ENCODE measurements at places on chromosomes 12 and 14. TPM values are rescaled to one million over a fixed set of nuclear protein-coding genes. Genes with fewer than 3 reads are reported as not detected.
A peak's percentile ranks its signal among the peaks of the same experiment; 100 is the strongest.

- no peak for DNase-seq
Measured at GRCh38 chr14:91509878-91510170, 286 bp downstream of the PPP4R3A start.

DNA sequence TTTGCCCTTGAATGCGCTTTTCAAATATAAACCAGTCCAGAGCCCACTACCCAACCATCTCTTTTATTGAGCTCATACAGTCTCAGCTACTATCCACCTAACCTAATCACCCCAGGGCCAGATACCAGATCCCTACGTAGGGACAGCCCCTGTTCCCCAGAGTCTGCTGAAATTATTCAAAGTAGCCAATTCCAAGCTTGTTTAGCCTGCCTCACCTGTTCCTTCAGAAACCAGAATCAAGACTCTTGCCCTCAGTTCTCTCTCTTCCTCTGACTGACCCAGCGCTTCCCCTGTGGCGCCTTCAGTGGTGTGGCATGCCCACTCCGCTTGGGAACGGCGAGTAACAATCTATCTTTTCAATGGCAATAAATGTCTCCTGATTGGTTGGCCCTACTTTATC lies 18.8 kb downstream of the BMAL2 start:
- no peak for DNase-seq

Gene LRTM2
- total RNA-seq = not detected

Gene DLGAP5
- total RNA-seq = 100 TPM

DNA sequence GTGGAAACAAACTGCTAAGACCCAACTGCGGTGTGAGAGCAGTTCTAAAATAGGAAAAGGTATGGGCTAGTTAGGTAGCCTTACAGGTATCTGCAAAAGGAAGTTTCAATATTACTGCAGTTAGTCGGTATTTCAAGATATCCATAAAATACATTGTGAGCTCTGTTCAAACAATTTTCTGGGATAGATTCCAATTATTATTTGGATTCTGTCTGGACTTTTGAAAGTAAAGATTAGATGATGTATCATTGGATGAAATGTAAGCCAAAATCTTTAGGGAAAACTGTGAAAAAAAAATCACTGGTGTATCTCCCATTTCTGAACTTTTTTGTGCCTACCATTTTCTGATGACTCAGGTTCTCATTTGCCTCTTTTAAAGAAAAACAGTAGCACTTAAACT lies 621.6 kb downstream of the CCER1 start:
- DNase-seq = no peak

Gene RERG
- total RNA-seq = not detected

GRCh38 chr14:26289891-26290486 lies 307.8 kb downstream of the NOVA1 start:
- DNase-seq = no peak

Gene FOXN4
- total RNA-seq = not detected

DNA sequence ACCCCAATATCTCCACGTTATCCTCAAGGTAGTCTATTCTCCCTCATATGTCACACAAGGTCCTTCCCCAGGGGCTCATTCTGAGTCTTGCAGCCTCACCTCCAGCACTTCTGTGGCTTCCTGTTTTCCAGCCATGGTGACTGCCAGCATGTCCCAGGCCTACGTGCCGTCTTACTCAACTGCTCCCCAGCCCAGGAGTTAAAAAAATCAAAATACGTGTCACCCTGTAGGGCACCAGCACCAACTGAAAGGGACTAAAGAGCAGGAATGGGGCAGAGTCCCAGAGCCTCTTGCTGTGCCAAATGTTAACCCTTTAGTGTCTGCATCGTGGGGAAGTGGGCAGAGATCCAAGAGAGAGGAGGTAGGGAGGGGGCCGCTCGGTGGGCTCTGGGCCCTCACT lies 37.0 kb upstream of the MED13L start:
- peak; percentile 14 for DNase-seq

DNA sequence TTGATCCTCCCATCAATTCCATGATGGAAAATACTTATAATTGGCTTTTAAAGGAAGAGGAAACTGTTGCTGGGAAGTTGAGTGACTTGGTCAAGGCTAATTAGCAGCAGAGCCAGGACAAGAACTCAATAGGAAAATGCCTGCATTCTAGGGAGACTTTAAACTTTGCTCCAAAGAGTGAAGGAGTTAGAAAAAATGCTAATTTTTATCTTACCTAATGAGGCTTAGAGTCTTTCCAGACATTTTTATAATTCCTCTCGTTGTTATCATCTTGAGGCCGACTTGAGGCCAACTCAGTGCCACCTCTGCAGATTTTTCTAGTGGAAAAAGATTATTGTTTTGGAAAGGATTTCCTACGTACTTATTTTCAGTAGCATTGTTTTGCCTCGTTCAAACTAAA lies 344.6 kb downstream of the ETNK1 start:
- no peak for DNase-seq

DNA sequence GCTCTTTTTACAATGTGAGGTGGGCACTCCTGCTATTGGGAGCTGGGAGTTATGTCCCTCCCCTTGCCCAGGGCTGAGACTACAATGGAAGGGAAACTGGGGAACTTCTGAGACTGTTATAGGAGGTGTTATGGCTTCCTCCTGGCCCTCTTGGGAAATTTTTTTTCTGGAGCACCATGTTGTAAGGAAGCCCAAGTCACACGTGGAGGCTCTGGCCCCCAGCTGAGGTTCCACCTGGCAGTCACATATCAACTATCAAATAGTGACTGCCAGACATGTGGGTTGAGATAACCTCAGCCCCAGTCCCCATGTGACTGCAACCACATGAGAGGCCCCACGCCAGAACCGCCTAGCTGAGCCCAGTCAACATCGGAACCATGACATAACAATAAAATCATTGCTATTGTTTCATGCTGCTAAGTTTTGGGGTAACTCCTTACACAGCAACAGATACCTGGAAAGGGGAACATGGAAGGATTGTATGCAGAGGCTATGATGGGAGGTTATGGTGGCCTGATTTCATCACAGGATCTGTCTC lies 99.4 kb upstream of the NCOR2 start:
- DNase-seq = no peak

- no peak for DNase-seq
Measured at GRCh38 chr12:109678719-109679118, 34.9 kb upstream of the FAM222A start.

DNA sequence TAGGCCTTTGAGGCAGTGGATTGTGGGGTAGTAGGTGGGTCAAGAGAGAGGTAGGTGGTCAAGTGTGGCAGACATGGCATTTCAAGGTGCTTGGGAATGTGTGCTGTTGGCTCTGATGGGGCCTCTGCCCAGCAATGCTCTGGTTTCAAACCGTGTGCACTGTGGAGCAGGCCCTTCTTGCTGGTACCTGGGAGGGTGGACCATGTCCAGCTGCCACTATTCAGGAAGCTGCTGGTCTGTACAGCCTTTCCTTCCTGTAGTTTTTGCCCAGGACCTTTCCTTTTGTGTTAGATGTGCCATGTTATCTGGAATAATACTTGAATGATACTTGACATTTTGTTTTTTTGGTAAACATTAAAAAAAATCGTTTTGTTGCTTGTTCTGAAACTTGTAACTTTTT lies 14.8 kb downstream of the RIMKLB start:
- no peak for DNase-seq

- no peak for DNase-seq
Measured at GRCh38 chr12:85005615-85006014, 30.5 kb downstream of the TSPAN19 start.

GRCh38 chr12:116213014-116213413 lies 64.5 kb downstream of the MED13L start:
- no peak for DNase-seq

- DNase-seq = no peak
Measured at GRCh38 chr12:29072631-29073030, 76.4 kb upstream of the FAR2 start.

- no peak for DNase-seq
Measured at GRCh38 chr14:90559811-90560492, 163.1 kb downstream of the CALM1 start.

GRCh38 chr14:95354834-95355233 lies 35.1 kb upstream of the CLMN start:
- no peak for DNase-seq

DNA sequence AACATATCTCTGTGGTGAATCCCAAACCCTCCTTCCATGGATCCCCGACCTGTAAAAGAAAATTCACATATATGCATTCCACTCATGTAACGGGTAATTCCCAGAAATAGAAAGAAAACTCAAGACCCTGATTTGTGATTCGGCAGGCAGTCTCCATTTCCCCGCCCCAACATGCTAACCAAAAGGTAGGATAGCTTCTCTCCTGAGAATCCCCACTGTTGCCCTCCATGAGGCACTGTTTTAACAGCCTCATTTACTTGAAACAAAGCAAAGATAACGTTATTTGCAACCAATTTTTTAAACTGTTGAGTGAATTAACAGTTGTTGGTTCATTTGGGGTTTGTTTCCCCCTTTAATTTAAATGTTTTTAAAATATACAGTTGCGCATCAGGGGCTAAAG lies 774 bp upstream of the SLC2A13 start:
- DNase-seq = no peak

- DNase-seq = no peak
Measured at GRCh38 chr14:25017562-25017961, 32.4 kb downstream of the STXBP6 start.

Gene CFAP251
- 0.59 TPM for total RNA-seq

DNA sequence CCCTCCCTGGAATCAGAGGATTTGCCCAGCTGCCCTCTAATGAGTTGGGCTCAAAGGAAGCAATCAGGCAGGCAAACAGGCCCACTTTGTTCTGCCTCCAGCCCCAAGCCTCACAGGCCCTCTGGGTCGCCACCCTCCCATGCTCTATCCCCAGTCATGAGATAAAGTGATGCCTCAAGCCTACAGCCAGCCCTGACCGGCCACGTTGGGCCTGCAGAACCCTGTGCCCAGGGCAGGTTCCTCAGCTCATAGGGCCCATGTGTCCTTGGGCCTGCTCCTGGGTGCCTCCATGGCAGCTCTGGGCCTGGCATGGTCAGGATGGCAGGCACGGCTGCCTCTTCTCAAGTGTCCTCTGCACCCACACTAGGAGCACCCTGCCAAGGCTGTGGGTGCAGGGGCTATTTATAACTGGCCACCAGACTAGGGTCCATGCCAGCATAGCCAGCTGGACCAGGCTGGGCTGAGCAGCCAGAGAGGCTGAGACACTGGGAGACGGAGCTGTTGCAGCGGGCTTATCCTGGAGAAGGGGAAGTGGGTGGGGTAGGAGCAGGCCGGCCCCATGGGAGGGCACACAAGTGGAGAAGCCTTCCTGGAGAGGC lies 20.2 kb downstream of the HDAC7 start:
- no peak for DNase-seq

DNA sequence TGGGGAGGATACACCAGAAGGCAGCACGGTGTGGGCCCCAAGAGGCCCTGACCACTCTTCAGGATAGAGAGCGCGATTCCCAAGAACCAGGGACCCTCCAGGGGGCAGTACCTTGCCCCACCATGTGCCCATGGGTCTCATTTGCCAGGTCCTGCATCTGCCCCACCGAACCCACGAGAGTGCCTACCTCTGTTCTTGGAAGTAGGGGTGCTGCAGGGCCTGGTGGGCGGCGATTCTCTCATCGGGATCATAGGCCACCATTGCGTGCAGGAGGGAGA lies 72.7 kb downstream of the MOK start:
- DNase-seq = no peak

- DNase-seq = no peak
Measured at GRCh38 chr12:26047401-26048226, 77.2 kb downstream of the BHLHE41 start.

GRCh38 chr14:76694106-76694505 lies 67.2 kb upstream of the VASH1 start:
- no peak for DNase-seq

DNA sequence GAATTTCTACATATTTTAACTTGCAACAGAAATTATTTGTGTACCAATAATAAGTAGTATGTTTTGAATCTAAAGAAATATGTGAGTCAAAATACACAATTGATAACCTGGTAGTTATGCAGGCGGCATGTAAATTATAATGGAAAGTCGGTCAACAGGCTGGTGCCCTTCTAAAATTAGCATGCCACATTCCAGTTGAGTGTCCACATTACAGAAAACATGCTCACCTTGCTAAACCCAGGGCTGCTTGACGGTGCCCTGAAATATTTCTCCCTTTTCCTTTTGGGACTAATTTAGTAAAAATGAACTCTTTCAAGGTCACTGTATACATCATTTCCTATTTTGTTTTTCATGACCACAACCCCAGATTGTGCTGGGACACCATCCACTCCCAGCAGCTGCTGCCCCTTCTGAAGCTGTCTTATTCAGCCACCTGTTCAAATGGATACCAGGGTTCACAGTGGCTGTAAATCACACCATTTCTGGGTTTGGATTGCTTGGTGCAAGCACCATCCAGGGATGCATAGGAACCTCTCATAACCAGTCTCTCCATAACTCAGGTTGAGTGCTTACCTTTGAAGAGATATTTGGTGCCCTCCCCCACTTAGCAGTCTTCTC lies 110.6 kb downstream of the ANO6 start:
- DNase-seq = no peak

- DNase-seq = peak; percentile 90
Measured at GRCh38 chr12:121773011-121773777, 20.3 kb downstream of the RHOF start.

GRCh38 chr12:56029166-56029519 lies 8.3 kb downstream of the IKZF4 start:
- no peak for DNase-seq

Gene HOXC6
- total RNA-seq = not detected

DNA sequence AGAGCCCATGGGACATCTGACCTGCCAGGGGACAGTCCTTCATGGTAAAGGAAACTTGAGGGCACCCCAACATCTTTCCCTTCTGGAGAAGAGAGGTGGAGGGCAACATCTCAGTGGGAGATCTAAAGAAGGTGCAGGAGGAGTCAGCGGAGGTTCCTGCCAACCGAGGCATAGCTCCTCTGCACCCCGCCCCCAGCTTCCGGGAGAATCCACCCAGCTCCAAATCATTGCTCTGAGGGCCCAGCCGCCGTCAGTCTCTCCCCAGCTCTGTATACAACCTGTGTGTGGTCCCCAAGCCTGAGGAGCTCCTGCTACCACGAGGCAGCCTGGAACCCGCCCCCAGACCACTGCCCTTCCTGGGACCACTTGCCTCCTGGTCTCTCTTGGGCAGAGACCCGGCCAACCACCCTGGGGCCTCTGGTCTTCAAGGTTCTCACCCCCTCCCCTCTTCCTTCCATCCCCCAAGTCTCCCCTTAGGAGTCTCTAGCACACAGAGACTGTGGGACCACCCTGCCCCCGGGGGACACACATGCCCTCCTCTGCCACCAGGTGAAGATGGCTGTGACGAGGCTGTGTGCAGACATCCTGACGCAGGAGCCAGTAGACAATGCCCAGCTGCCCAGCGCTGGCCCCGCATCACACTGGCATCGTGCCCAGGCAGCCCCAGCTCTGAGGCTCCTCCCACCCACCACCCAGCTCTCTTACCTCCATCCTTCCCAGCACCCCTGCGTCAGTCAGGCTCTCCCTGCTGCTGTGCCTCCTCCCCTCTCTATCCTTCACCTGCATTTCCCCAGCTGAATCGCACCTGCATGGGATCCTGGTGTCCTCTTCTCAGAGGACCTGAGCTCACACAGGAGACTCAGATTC lies 13.0 kb upstream of the NUDT14 start:
- DNase-seq = peak; percentile 78

GRCh38 chr12:62737615-62738014 lies 197.3 kb downstream of the PPM1H start:
- DNase-seq = no peak

Gene ANKRD52
- total RNA-seq = 31.0 TPM

Gene RAPGEF3
- 0.83 TPM for total RNA-seq

Gene FITM1
- 0.53 TPM for total RNA-seq

- DNase-seq = no peak
Measured at GRCh38 chr14:88325883-88326282, 2.8 kb upstream of the KCNK10 start.

Data from activated CD4-positive, alpha-beta T cell treated with anti-CD3 and anti-CD28 coated beads for 36 hours (primary cell).